ENCODE measurements at places on chromosomes 5 and 9.
A peak's percentile ranks its signal among the peaks of the same experiment; 100 is the strongest.

DNA sequence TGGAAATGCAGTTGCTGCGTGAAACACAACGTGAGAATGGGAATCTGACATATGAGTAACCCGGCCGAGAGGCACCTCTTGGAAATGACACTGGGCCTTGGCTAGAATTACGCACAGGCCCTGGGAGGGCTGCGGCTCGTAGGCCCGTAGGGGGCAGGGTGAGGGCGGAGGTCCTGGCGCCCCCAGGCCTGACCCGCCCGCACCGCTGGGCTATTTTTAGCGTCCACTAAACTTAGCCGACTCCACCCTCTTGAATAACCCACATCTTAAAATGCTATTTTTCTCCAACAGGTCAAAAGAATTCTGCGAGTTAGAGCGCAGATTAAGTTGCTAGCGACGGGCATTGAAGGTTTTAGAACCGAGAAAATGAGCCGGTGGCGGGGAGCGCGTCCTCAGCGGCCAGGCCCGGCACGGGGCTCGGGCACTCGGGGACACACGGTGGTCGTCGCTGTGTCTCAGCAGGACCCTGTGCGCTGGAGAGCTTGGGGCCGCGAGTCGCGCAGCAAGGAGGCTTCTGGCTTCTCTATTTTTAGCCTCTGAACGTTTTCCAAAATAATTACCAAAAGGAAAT, 168.5 kb downstream of the AUH start:
- peak; percentile 58 for DNase-seq

GRCh38 chr5:138629392-138629791, 54.2 kb upstream of the HSPA9 start:
- DNase-seq, result no peak

DNA sequence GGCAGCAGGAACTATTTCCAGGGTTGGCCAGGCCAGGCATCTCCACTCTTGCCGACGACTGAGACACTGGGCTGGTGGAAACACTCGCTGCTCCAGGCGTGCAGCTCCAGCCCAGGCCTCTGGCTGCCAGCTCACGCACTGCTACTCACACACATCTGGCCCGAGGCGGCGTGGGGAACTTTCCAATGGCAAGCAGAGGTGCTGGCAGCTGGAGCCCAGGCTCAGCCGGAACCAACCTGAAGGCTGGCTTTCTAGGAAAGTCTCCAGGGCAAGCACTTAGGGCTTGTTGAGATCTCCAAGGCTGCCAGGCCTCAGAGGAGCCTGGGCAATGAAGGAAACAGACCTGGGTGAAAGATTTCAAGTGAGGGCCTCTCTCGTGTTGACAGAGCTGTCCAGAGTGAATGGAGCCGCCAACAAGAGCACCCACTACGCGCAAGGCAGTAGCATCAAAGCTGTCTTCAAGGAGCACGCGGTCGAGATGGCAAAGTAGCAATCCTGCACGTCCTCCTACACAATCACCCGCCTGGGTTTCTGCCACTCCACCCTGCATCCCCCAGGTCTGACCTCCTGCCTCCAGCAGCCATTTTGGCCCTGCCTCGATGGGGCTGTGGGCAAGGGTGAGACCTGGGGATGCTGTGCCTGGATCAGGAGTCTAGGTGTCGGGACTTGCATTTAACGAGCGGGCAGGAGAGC, 14.4 kb downstream of the SH3PXD2B start:
- no peak for DNase-seq

- DNase-seq, result no peak
These were observed 90.3 kb downstream of the ANKRD55 start for GRCh38 chr5:56142614-56143372.

- no peak for DNase-seq
These were observed 5.6 kb upstream of the KCNV2 start for GRCh38 chr9:2711716-2712115.

DNA sequence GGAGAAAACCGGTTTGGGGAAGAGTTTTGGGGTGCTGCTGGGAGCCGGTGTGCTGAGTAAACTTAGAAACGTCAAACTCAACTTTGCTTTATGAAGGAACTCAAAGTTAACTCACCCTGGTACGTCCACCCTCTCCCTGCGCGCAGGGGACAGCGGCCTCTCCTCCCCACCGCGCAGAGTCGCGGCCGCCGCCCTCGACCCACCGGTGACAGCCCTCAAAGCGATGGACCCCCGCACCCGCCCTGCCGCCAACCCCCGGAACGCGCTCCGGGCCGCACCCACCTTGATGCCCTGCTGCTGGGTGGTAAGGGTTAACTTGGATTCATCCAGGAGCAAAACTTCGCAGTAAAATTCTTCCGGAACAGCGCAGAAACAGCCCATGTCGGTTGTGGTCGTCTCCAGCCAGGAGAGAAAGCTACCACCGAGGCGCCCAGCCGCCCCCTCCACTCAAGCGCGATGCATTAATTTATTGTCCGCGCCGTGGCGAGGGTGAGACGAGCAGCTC, 366 bp downstream of the EPB41L4A start:
- DNase-seq, result peak; percentile 23

DNA sequence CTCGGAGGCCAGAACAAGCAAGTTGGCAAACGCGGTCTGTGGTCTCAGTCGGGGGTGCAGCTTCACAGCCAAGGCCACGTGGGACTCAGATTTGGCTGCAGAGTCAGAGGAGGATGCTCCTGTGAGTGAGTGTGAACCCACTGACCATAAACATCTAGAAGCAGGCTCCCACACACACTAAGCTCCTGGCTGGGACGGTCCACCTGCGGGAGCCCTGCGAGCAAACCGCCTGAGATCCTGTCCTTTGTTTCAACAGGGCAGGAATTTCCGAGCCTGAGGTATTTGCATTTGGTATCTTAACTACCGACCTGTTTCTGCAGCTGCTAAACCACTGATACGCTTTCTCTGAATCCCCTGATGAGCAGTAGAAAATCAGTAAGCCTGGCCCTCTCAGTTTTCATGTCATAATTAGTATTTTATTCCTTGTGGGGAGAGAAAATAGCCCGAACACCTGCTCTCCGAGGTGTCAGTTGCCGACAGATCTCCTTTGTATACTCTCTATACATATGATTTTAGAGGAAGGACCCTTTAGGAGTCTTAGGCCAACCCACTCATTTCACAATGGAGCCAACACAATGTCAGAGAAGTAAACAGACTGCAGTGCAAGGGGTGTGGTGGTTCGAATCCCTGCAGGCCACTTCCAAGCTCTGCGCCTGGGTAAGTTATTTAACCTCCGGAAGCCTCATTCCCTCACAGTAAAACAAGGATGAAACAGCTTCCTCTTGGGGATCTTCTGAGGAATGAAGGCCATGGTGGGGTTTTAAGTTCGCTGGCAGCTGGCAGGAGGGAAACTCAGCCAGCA, 40.9 kb upstream of the PWWP2A start:
- DNase-seq, result peak; percentile 23

DNA sequence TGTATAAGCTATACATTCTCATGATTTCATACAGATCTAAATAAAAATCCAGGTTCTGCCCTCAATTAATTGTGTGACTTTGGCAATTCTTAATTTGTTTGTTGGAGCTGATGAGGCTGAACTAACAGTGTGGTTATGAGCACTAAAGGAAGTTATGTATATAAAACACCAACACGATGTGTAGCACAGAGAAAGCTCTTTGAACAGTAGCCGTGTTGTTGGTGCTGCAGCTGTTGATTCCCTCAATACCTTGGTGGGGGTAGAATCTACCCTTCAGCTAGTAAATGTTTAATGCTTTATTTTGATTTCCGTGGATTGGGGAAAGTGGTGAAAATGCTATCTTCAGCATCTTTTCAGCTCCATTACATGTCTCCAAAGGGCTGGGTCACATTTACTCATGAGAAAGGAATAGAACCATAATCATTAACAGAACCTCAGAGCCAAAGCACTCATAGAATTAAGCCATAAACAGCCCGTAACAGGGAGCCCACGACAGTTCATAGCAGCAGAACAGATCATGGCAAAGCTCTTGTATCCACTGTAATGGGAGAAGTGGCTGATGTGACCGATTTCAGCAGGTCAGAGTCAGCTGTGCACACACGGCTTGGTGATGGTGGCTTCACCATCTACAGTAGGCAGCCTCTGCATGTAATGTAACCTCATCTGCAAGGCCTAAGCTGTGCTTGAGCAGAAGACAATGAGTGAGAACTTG, 332.7 kb downstream of the DIRAS2 start:
- DNase-seq, result no peak

- DNase-seq, result no peak
These were observed 128.0 kb downstream of the SLC1A3 start for GRCh38 chr5:36734422-36734821.

DNA sequence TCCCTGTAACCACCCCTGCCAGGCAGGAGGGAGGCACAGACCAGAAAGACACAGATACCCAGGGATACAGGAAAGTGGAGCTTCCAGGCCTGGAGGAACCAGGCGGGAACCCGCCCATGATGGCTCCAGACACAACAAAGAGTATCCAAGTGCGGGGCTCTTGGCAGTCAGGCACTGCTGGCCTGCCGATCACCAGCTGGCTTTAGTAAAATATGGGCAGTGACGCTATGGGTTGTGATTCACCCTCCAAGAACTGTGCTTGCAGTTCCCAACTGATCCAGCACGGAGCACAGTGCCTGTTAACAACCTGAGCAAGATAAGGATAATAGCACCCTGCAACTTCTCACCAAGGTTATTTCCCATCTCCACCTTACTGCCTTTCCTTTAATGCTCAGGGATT, 463.3 kb downstream of the IRX1 start:
- DNase-seq, result no peak

DNA sequence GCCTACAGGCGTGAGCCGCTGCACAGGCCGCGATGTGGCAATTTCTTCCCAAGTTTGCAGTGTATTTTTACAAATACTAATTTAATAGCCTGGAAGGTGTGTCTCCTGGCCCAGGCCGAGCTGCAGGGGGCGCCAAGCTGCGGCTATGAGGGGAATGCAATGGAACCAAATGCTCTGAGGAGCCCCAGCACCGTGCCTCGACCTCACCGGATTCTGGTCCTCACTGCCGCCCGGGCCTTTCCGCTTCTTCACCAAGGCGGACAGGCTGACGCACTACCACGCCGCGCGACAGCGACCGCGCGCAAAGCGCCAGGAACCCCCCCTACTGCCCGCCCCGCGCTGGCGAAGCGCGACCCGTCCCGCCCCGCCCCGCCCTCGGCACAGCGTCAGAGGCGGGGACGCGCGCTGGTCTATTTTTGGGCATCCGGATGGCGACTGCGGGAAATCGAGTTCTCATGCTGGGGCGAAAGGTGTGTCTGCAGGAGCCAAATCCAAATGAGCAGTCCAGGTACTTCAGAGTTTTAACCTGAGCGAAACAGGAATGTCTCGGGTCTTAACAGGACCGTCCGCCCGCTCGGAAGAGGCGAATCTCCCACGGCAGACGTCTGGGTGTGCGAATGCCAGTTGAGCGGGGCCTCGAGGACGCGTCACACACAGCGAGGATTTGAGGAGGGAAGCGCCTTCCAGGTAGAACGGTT, 31.7 kb upstream of the PRXL2C start:
- peak; percentile 80 for DNase-seq

GRCh38 chr5:159038907-159039306, 60.8 kb downstream of the EBF1 start:
- no peak for DNase-seq

DNA sequence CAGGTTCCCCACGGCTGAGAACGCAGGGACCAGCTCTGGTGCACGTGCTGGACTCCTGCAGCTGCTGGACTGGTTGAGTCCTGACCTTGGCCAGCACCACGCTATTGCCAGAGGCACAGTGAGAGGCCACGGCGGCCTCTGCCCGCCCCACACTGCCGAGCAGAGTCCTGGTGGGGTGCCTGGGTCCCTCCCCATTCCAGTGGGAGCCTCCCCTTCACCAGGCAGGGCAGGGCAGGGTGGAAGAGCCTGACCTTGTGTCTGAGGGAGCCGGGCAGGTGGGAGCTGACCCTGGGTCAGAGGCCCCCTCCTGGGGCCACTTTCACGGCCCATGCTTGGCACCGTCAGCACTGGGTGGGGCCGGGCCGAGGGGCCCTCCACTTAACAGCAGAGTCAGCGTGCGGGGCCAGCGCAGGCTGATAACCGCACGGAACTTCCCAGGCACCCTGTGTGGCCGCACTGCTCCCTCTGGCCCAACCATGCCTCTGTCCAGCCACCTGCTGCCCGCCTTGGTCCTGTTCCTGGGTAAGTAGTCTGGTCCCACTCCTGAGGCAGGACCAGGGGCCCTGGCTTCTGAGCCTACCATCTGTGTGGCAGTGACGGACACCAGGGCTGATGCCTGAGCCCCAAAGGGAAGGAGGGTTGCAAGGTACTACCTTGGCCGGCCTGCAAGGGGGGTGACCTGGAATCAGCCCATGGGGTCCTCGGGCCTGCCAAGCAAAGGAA, at the start of gene MAMDC4:
MAMDC4 (plus strand) TSS at position 406 of the 723 bp plus-strand sequence; CDS start at position 477, 71 bp downstream.
- no peak for DNase-seq

GRCh38 chr9:132008184-132008803, 71.4 kb downstream of the MED27 start:
- no peak for DNase-seq

- DNase-seq, result no peak
These were observed 2.3 kb downstream of the CDKN2B-AS1 start for GRCh38 chr9:21996858-21997257.

DNA sequence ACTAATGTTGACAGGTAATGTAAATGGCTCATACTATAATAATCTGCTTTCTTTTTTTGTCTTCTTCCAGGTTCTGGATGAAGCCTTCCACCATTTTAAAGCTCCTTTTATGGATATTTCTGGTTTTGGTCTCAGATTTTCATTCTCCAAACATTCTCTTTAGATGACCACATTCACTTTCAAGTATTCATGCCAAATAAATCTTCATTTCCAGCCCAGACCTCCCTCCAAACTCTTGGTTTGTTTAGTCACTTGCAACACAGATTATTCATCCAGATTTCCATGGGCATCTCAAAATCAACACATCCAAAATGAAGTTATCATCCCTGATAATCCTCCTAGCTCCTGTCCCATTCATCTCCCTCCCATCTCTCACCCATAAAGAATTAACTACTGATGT, 40.3 kb upstream of the SVEP1 start:
- DNase-seq, result no peak

- DNase-seq, result no peak
These were observed 205.4 kb downstream of the DCP2 start for GRCh38 chr5:113181853-113182490.

DNA sequence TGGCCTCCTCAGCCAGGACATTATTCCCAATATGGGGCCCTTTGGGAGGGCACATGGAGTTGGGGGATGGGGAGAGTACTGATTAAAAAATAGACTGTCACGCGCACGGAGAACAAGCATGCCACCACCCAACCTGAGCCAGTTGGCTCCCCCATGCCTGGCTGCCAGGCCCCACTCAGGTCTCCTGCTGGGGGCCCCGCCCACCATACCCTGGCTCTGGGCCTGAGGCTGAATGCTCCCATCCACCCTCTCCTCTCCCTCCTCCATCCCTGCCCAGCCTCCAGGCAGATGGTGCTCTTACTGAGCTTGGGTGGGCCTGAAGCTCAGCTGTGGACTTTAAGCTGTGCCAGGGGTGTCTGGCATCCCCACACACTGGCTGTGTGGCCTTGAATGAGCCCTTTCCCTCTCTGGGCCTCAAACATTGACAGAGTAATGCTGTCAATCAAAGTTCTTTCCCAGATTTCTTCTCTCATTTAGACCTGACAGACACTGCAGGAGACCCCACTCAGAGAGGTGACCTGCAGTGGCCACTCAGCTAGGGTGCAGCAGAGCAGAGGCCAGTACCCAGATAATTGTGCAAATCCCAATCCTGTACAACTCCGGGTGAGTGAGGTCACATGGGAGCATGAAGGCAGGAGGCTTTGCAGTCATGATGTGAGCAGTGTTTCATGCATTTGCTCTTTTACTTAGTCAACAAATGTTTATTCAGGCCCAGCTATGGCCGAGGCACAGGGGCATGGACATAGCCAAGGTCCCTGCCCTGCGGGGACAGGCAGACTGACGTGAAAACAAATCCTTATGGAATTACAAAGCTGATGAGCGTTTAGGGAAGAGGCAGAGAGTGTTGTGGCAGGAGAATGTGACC, 9.8 kb upstream of the SYNPO start:
- no peak for DNase-seq
